Stimulated activated CD4-positive, alpha-beta T cell treated with anti-CD3 and anti-CD28 coated beads, TNF-alpha, amount 100 ng/mL, for 1 hour (primary cell): ENCODE measurements at places on chromosomes 1 and 21.

DNA sequence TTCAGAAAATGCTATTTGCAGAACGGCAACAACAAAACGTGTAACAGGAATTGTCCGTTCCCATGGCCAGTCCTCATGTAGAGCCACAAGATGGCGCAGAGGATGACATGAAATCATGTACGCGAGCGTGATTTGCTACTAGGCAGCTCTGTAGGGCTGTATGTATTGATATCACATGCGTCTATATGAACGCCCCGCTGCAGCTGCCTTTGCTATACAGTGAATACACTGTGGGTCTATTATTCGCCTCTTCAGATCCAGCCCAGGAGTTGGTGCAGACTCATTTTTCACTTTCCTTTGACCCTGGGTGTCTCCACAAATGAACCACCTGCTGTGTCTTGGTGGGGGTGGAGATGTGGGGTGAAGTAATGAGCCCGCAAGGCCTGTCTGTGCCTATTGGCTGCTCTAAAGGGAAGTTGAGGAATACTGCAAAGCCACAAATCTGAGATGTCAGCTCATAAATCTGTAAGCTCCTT, 361.5 kb downstream of the KIF26B start:
- no peak for DNase-seq

GRCh38 chr1:81832573-81832972, 31.8 kb downstream of the ADGRL2 start:
- DNase-seq, result no peak

GRCh38 chr1:11499601-11500331, 20.8 kb downstream of the DISP3 start:
- no peak for DNase-seq

GRCh38 chr1:218546314-218546713, 201.2 kb downstream of the TGFB2 start:
- no peak for DNase-seq

- no peak for DNase-seq
Measured at GRCh38 chr1:58397187-58397820, 149.2 kb downstream of the OMA1 start.

DNA sequence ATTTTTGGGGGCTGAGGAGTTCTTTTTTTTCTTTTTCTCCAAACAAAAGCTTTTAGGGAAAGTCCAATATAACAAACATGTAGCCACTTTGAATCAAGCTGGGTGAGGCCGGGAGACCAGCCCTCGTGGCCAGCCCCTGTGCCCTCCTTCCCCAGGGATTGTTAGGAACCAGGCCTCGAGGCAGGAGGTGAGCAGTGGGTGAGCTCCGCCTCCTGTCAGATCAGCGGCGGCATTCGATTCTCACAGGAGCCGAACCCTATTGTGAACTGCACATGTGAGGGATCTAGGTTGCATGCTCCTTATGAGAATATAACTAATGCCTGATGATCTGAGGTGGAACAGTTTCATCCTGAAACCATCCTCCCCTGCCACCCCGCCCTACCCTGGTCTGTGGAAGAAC, 41.8 kb upstream of the TTC22 start:
- DNase-seq, result no peak

- DNase-seq, result peak; percentile 65
Measured at GRCh38 chr1:26696654-26697430, 1.0 kb downstream of the ARID1A start.

DNA sequence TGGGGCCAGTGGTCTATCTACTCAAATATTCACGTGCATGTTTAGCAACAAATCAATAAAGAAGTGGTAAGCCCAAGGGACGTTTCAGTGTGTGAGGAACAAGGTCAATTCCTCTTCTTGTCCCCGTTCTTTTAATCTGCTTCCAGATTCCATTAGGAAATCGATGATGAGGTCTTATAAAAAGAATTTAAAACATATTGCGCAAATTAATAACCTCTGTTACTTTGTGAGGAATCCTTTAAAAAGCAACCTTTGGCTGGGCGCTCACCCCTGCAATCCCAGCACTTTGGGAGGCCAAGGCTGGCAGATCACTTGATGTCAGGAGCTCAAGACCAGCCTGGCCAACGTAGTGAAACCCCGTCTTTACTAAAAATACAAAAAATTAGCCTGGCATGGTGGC, 113.0 kb upstream of the TMPRSS2 start:
- DNase-seq, result no peak

GRCh38 chr1:221162352-221162751, 283.1 kb downstream of the HLX start:
- no peak for DNase-seq

GRCh38 chr21:32334980-32335531, 36.4 kb downstream of the MRAP start:
- DNase-seq, result no peak

- DNase-seq, result no peak
Measured at GRCh38 chr1:52633291-52633754, 355 bp downstream of the SHISAL2A start.
